Epithelial cell of proximal tubule (primary cell): ENCODE measurements at places on chromosomes 6 and 20. TPM values are rescaled to one million over a fixed set of nuclear protein-coding genes. Genes with fewer than 3 reads are reported as not detected.

DNA sequence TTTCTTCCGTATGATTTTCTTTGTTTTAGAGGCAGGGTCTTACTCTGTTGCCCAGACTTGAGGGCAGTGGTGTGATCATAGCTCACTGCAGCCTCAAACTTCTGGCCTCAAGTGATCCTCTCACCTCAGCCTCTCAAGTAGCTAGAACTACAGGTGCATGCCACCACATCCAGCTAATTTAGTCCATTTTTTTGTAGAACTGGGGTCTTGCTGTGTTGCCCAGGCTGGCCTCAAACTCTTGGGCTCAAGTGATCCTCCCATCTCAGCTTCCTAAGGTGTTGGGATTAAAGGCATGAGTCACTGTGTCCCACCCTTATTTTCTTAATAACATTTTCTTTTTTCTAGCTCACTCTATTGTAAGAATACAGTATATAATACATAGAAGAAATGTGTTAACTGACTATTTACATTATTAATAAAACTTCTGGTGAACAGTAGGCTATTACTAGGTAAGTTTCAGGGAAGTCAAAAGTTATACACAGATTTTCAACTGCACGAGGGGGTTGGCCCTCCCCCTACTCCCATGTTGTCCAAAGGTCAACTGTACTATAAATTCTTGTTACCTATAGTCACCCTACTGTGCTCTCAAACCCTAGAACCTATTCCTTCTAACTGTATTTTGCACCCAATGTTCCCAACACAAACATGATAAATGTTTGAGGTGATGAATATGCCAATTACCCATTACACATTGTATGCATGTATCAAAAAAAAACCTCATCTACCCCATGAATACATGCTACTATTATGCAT lies 56.3 kb downstream of the PXDC1 start:
- no peak for DNase-seq

SYCP2 gene
- total RNA-seq: 0.29 and 1.2 TPM in 2 replicates

GRCh38 chr20:48531505-48531904 lies 296.3 kb downstream of the PREX1 start:
- DNase-seq: no peak

AGER gene
- 0.80 and 1.4 TPM in 2 replicates for total RNA-seq

DNA sequence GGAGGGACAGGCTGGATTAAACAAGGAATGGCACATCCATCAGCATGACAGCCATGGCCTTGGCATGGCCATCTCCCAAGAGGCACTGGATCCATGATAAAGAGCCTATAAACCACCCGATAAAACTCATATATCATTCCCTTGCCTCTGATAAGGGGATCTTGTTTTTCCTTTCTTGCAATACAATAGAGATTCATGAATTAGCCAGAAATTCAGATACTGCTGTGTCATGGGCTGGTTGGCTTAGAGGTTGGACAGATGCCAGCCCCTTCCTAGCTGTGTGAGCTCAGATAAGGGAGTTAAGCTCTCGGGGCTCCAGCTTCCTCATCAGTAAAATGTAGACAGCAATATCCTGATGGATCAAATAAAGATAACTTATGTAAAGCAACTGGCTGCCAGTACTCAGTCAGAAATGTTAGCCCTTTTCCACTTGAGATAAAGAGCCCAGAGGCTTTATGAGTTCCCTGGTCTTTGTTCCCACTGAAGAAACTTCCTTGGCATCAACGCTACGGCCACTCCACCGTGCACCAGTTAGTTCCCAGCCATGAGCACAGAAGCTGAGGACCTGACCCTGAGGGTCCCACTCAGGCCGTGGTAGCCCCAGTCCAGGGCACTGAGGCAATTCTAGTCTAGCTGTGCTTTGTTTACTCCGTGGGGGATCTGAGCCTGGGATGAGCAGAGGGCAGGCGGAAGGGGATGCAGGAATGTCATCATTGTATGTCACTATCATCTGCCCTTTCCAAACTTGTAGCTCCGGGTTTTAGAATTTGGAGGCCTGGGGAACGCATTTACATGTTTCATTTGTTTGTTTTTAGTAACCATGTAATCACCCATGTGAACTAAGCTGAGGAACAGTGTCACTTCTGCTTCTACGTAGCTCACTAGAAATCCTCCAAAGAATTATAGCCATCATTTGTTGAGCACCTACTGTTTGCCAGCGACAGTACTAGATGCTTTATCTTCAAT lies 67.2 kb upstream of the TBC1D7 start:
- no peak for DNase-seq

- DNase-seq: no peak
Observed at GRCh38 chr20:37435607-37436006, 85.4 kb upstream of the NNAT start.

DNA sequence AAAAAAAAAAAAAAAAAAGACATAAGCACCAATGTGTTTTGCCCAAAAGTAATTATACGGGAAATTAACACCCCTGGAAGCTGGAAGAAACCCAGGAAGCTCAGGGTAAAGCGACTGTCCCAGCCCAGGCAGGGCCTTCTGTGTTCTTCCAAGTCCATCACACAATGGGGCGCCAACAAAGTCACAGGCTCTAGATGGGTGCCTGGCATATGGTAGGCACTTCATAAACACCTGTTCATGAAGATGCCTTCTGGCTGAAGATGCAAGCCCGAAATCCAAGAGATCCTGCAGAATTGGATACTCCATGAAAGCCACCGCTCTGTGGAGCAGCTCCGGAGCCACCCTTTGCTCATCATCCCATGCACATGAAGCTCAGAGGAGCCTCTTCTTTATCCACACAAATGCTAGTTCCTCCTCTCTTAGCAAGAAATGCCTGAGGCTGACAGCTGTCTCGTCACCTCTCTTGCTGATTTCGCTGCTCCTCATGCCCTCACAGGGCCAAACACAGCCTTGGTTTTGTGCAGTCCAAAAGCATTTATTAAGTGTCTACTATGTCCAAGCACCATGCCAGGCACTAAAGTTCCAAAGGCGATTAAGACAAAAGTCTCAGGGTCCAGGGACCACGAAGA lies 76.6 kb downstream of the TRERF1 start:
- DNase-seq: no peak

- no peak for DNase-seq
Observed at GRCh38 chr6:154187203-154187602, 148.2 kb downstream of the OPRM1 start.
